ENCODE measurements at places on chromosomes 2 and 18. TPM values are rescaled to one million over a fixed set of nuclear protein-coding genes. Genes with fewer than 3 reads are reported as not detected.

Gene CD207
- not detected for total RNA-seq

Gene EGR4
- 0.28 TPM for total RNA-seq

Gene CERKL
- total RNA-seq = 0.15 TPM

Gene LYPD6B
- total RNA-seq = not detected

Gene SCN7A
- not detected for total RNA-seq

Gene HES6
- total RNA-seq = 8.3 TPM

Gene COL3A1
- total RNA-seq = 0.09 TPM

Measured in A549 treated with Mapracorat at 1 μM for 4 hours (cell line).